Panc1 (cell line): ENCODE measurements at places on chromosomes 2 and 18. TPM values are rescaled to one million over a fixed set of nuclear protein-coding genes. Genes with fewer than 3 reads are reported as not detected.

The NLRC4 gene
- not detected for total RNA-seq

The KCNG2 gene
- total RNA-seq = not detected

The LIMS3 gene
- 2.6 TPM for total RNA-seq

The PIAS2 gene
- total RNA-seq = 30.6 TPM

The PRKAG3 gene
- not detected for total RNA-seq

The CRIM1 gene
- 290 TPM for total RNA-seq

The GALNT14 gene
- 0.67 TPM for total RNA-seq

DNA sequence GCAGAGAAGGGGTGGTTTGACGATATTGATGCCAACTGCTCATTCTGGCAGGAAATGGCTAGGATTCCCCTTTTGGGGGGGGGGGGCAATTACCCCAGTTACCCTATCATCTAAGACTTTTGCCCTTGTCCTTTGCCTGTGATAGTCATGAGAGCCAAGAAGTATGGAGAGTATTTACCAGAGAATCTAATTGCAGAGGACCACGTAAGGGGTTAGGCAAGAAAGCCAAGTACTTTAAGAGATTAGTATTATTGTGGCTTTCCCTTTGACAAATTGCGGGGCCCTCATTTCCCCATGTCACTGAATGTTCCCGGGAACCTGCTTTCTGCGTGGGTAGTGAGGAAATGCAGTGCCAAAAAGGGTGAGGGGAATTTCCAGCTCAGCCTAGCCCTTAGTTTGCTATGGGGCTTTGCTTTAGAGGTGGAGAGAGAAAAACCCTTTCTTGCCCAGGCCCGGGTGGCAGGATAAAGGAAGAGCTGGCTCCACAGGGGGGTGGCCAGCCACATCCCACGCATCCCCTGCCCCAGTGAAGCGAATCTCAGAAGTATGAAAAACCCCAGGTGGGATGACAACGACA, 1.5 kb downstream of the AQP4 start:
- no peak for DNase-seq

GRCh38 chr2:112642966-112643365, 2.8 kb upstream of the SLC20A1 start:
- no peak for DNase-seq

DNA sequence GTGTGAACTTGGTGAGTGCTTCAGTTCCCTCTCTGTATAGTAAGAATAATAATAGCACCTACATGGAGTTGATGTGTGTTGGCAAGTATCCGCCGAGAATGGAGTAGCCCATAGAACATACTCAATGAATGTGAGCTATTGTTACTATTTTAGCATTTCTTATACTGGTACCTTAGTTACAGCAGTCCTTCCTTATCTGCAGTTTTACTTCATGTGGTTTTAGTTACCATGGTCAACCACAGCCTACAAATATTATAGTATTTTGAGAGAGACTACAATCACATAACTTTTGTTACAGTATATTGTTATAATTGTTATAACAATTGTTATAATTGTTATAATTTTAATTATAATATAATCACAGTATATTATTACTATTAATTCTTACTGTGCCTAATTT, 152.5 kb upstream of the RASGRP3 start:
- DNase-seq = no peak

- no peak for DNase-seq
Measured at GRCh38 chr2:169771021-169771420, 27.6 kb upstream of the SSB start.

GRCh38 chr18:9594823-9595596, 19.3 kb downstream of the PPP4R1 start:
- DNase-seq = no peak

DNA sequence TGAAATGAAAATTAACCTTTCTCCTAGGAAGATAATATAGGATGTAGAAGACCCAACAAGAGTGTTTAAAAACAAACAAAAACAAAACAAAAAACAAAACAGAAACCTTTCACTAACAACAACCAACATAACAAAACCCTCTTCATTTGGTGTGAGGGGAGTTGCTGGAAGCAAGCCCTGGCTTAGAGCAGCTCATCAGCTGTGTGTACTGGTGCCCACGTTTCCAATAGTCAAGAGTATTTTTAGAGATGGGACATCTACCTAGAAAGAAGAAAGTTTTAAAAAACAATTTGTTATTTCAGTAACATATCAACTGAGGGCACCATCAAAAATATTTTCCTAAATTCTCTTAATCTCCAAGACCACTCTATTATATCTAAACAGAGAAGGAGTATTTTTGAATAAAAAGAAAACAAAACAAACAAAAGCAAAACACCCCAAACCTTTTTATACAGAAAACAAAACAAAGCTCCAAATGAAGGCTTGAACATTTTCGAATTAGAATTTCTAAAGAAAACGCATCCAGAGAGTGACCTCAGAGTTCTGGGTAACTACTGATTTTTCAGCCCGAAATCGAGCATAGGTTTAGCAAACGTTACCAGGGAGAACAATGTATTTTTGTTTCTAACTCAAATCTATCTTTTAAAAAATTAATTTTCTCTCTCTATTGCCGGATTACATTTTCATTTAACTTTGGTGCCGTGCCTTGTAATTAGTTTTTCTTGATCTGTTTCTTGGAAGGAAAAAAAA, 134.6 kb downstream of the INSIG2 start:
- no peak for DNase-seq

DNA sequence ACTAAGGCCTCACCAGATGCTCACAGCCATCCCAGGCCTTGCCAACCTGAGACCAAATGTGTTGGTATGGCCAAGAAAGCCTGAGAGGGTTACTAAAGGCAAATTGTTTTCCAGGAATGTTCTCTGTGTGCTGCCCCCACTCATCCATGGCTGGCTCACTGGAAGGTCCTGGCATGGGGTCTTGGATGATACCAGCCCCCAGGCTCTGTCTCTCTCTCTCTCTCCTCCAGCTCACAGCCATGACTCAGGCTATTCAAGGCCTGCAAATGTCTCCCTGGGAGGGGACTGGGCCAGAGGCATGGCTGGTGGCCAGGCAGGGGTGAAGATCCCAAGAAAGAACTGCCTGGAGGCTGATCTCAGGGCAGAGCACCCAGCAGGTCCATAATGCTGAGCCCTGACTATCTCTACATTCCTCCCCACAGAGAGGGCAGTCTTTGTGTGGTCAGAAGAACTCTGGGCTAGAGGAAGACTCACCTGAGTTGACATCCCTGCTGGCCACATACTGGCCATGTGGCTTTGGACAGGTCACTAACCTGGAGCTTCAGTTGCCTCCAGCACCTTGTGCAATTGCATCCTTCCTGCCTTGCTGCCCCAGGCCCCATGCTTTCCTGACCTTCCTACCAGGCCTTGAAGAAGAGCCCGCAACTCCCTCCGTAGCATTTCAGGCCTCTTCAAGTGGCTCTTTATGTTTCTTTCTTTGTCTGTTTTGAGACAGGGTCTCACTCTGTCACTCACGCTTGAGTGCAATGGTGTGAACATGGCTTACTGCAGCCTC, 150.4 kb downstream of the ZFP36L2 start:
- DNase-seq = no peak

- DNase-seq = no peak
Measured at GRCh38 chr2:42050703-42051542, 3.1 kb downstream of the PKDCC start.

DNA sequence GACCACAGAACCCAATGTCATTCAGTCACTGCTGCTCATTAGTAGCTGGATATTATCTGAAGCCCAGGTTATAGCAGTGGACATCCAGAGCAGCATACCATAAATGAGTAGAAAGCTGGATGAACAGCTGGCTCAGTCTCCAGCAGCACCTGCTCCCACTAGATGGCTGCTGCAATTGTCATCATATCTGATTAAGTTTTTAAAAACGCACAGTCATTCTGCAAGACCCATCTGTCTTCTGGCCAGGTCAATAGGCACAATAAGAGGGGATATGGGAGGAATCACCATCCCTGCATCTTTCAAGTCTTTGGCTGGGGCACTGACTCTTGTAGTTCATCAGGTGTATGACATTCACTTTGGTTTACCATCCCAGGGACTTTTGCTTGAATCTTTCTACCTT, 55.1 kb upstream of the XDH start:
- DNase-seq = no peak

GRCh38 chr18:33755931-33756560, 178.0 kb downstream of the ASXL3 start:
- DNase-seq = peak; percentile 81

DNA sequence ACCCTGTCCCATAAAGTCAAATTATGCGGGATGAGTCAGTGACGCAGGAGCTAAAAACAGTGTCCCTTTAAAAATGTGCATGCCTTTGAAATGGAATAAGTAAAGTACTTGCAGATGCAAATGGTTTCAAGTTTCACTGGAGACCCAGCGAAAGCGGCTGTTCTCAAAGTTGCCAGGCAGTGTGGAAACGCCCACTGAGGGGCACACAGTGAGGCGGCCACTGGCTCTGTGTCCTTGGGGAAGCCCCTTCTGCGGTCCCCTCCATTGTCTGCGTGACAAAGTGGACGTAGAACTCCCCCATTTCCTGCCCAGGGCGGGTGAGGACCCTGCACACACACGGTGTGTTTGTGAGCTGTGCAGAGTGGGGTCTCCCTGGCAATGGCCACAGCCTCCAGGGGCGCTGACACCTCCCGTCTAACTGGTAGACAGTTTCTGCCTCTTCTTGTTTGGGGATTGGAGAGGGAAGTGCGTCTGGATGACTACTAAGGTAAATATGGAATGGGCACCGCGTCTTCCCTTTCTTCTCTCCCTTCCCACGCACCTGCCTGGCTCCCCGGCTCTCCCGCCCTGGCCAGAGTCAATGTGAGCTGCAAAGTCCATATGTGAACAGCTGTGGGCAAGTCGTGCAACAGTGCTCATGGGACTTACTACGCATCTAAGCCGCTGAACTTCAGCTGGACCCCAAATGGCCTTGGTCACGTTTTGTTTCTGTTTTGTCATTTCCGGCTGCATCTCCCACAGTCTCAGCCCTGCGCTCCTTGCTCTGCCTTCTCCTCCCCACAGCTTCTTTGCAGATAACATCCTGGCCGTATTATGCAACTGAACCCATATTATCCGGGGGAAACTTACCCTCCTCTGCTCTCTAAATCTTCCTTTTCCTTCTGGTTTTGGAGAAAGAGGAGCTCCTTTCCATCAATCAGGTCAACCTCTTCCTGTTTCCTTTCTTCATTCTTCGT, 33.7 kb upstream of the ZNF516 start:
- DNase-seq = no peak

- DNase-seq = no peak
Measured at GRCh38 chr2:86632672-86633071, 9.0 kb upstream of the RNF103 start.

- no peak for DNase-seq
Measured at GRCh38 chr18:11817229-11817628, 34.0 kb upstream of the CHMP1B start.

GRCh38 chr2:54855434-54855833, 132.0 kb downstream of the EML6 start:
- DNase-seq = no peak

DNA sequence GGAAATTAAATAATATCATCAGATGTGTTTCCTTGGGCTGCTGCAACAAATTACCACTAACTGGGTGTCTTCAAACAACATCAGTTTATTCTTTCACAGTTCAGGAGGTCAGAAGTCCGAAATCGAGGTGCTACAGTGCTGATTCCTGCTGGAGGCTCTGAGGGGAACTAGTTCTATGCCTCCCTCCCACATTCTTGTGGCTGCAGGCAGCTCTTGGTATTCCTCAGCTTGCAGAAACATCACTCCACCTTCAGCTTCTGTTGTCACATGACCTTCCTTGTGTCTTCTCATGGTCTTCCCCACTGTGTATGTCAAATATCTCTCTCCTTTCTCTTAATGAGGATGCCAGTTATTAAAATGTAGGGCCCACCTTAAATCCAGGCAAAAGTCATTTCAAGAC, 29.3 kb upstream of the DCC start:
- no peak for DNase-seq

DNA sequence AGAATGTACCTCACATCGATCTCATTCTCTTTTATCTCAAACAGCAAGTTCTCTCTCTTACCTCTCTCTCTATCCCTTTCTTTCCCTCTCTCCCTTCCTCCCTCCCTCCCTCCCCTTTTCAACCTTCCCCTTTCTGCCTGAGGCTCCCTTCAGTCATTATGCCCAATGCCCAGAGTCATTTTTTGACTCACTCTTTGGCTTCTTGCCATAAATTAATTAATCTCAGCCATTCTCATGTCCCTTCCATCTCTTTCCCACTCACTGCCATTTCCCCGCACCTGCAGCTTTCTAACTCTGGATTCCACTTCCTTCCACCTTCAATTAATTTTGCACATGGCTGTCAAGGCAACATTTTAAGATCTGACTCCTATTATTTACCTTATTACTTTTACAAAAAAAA, 60.1 kb downstream of the EVA1A start:
- no peak for DNase-seq

DNA sequence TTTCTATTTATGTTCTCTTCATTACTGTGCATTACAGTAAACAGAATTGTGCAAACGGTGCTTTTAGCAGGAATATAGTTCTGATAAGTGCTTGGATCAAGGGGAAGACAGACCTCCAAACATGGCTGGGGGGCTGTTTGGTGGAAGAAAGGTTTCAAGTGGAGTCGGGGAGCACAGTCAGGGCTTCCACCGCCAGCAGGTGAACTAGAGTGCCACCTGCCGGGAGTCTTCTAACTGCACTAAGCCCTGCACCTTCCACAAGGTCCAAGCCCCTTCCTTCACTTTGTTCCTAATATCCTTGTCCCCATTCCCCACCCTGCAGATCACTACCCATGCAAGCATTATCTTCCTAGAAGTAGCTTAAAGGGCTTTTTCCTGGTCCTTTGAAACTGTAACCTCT, 11.1 kb downstream of the ONECUT2 start:
- DNase-seq = no peak

- no peak for DNase-seq
Measured at GRCh38 chr2:179561702-179562101, 297.1 kb upstream of the SESTD1 start.

- DNase-seq = peak; percentile 18
Measured at GRCh38 chr2:138787053-138787666, 7.0 kb upstream of the NXPH2 start.

DNA sequence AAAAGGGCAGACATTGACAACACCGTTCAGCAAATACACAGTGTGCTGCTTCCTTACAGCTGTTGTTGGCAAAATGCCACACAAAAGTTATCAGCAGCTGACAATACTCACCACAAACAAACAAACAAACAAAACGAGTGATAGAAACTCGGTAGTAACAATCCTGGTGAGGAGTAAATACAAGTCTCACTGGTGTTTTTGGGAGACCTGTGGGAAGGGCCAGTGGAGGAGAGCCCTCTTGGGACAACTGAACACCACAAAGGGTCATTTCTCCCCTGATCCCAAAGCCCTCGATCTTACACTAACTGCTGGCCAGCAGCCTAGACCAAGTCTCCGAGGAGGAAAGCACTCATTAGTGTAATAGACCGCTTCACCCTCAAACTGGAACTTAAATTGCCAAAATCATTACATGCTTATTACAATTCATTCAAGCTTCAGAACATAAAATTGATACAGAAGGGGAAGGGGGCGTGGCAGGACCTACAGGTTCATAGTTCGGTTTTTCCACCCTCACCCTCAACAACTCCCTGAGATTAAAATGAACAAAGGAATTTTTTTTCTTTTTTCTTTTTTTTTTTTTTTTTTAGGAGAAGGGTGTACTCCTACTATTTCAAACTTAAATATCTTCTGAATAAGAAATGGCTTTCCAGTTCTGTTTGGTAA, 5.0 kb downstream of the AP1S3 start:
- no peak for DNase-seq
